ENCODE measurements at places on chromosomes 1 and 21.

DNA sequence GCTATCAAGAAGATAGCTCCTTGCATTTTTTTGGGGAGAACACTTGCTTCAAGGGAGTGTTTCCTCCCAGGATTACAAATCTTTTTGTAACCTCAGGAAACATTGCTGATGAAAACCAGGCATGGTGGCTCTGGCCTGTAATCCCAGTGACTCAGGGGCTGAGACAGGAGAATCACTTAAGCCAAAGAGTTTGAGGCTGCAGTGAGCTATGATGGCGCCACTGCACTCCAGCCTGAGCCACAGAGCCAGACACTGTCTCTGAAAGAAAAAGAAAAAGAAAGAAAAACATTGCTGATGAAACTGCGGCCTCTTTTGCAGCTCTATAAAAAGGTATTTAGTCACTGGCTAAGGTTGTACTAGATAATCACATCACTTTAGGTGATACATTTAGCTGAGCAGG, 7.3 kb downstream of the RNU1-2 start:
- DNase-seq = no peak

- DNase-seq = no peak
These were observed 70.2 kb downstream of the TRIM11 start for GRCh38 chr1:228336308-228337030.

DNA sequence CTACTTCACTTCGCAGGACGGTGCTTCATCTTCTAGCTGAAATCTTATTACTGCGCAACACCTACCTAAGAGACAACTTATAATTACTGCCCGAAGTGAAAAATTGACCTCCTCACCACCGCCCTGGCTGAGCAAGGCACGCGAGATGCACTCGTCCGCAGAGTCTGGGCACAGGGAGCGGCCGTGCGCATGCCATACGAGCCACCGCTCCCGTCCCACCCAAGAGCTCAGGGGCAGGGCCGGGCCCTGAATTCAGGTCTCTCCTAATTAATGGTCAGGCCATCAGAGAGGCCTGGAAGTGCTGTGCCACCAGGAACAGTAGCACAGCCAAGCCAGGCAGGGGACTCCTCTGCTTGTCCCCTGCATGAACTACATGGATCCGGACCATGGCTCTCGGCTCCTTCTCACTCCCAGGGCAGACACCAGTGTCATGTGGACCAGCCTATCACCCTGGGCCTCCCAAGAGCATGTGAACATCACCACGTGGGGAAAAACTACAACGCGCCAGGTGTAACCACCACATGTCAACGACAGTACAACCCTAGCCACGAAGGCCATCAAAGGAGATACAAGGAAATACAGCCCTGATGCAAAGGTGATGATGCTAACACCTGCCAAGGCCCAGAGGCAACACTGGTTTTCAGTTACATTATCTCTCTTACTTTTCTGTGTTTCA, 11.5 kb downstream of the RIPK4 start:
- DNase-seq = no peak

DNA sequence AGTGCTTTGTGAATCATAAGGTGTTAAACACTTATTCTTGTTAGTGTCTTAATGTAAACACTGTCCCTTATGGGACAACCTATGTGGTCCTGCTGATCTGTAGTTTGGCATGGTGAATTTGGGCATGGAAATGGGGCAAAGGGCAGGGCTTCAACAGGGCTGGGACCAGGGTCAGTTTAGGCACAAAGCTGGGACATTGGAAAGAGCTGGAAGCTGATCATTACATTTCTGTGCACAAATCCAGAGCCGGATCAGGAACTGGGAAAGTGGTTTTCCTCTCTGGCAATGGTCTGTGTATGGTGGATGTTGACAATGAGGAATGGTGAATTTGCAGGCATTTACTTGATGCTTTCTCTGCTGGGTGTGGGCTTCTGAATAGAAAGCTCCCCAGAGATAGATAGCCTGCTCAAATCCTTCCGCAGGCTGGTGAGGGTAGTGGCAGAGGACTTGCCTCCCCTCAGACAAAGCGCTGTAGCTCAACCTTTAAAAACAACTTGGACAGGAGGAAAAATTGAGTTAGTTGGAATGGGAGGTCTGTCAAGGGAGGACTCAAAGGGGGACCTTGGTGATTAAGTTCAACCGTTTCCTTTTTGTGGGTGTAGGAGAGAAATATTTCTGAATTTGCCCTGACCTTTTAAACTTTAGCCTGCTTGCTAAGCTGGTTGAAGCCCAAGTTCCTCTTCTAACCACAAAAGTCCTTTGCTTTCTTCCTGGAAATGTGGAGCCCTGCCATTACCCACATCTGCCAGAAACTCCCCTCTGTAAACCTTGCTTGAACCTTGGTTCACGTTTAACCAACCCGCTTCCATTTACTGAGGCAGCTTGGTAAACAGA, 35.3 kb downstream of the HLX start:
- no peak for DNase-seq

DNA sequence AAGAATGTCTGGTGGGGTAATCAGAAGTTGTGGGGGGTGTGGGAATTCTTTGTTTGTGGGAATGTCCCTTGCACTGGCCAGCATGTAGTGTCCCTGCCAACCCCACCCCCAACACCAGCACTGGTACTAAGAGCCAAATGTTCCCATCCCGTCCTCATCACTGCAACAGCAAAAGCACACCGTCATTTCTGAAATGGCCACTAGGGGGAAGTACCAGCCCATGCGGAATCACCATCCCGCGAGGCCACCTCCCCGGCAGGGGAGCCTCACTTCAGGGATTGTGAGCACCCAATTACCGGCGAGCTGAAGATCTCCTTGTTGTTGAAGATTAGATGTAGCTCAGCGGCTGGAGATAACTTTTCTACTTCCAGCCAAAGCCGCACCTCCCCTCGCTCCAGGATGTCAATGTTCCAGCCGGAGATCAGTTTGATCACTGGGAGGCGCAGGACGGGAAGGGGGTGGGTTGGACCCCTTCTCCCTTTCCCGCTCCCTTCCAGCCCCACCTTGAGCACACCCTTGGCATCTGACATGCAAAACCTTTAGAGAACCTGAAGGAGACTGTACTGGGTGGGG, 41.0 kb downstream of the MYOM3 start:
- peak; percentile 70 for DNase-seq

GRCh38 chr1:36731226-36732014, 248.7 kb upstream of the CSF3R start:
- no peak for DNase-seq

DNA sequence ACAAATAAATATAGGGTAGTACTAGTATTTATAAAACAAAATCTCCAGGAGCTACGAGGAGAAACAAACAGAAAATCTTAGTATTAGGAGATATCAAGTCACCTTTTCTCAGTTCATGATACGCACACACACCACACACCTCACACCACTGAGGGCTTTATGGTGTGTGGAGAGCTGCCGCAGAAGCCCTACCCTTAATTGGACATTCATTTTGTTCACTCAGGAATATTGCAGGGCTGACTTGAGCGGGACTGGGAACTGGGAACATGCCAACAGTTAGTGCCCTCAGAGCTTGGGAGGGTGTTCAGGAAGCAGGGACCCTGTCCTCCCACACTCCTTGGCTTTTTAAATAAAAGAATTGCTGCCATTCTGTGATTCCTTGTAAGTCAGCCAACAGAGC, 386.8 kb downstream of the RYR2 start:
- no peak for DNase-seq

GRCh38 chr1:187270256-187270655, 441.5 kb downstream of the PLA2G4A start:
- DNase-seq = no peak

DNA sequence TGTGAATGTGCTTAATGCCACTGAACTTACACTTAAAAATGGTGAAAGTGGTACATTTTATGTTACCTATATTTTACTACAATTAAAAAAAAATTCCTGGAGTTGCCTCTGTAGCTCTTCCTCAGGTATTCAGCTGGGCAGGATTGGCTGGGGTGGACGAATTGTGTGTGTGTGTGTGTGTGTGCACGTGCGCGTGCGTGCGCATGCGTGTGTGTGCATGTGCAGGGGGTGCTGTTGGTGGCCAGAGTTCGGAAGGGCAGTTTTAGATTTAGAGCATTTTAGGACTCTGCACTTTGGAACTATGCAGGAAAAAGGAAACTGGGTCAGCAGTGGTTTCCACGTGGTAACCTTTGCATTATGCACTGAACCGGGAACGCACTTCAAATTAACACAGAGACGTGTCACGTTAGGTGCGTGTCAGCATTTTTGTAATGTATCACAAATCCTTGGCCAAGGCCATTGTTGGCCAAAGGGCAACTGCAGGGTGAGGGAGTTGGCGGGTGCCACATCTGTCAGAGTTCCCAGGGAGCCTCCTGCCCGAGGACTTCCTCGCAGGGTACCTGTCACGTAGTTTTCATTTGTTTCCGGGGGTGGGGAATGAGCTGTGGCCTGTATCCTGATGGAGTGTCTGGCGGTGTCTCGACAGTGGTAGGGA, 312.8 kb downstream of the CAMTA1 start:
- DNase-seq = no peak

DNA sequence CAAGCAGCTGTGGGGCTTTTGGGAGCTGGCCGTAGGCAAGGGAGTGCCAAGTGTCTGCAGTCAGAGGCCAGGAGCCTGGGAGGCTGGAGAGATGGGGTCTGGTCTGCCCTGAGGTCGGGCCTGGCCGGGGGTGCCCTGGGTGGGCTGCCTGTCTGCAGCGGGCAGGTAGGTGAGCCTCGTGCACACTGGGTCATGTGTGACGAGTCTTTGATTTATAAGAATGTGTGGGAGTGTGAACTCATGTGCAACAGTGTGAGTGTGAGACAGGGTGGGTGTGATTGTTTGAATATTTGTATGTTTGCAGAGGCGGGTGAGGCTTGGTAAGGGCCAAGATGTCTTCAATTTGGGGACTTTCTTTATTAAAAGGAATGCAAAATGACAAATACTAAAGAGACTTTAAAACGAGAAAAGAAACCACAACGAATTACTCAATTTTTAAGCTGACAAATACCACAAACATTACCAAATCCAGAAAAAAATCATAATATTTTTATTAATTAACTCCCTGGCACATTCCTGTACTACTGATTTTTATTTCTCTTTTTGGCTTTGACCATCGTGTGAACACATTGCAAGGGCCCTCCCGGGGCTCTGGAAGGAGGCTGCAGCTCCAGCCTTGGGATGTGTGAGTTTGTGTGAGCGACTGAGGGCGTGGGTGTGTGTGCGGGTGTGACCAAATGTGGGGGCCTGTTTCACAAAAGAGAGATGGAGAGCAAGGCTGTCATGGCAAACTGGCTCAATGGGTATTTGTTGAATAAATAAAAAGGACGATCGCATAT, 110.3 kb upstream of the WNT4 start:
- no peak for DNase-seq

DNA sequence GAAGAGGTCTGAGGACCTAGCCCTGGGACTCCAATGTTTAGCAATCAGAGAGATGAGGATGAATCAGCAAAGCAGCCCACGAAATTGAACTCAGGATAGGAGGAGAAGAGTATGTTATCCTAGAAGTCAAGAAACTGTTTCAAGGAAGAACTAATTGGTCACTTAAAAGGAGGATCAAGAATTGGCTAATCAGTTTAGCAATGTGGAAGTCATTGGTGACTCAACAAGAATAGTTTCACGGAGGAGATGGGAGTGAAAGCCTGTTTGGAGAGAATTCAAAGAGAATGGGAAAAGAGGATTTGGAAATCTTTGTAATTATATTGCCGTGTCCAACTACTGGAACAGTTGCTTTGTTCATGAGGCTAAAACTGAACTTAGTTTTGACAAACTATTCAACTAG, 7.4 kb downstream of the HMCN1 start:
- no peak for DNase-seq

DNA sequence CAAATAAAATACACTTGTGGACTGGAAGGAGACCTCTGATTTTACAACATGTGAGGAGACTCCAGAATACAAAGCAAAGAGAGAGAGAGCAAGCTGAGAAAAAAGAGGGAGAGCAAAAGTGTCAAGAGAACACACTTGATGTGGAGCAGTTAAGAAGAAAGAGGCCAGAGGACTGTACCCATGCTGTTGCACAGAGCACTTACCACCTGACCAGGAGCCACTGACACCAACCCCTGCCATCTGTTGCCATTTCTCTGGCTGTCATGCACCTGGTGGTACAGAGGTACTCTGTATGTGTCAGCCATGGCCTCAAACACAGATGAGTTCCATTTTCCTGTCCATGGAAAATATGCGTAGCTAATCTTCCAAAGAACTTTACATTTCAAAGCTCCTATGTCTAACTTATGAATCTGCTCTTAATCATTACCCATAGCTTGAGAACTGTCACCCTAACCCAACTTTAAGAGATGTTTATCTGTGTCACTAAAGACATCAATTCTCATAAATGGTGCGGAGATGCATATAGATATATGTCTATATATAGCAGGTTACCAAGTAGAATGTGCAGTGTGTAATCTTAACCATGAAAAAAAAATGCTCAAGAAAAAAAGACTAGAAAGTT, 32.8 kb upstream of the ABCD3 start:
- no peak for DNase-seq

DNA sequence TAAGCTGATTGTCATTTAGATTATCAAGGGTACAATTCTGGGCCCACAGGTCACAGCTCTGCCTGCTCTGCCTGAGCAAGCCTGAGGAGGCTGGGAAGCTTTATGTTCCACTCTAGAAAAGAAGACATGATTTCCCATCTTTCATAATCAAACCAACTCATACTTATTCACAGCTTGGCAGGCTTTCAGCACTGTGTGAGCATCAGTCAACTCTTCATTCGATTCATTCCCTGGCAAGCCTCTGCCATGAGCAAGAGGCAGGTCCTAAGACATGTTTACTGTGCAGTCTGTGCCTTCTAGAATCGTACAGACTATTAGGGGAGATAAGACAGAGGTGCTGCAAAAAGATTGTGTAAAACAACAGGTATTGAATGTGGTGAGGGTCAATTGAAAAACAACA, 24.5 kb upstream of the KIRREL1 start:
- no peak for DNase-seq

GRCh38 chr1:205669341-205670149, 10.8 kb downstream of the SLC45A3 start:
- DNase-seq = no peak

DNA sequence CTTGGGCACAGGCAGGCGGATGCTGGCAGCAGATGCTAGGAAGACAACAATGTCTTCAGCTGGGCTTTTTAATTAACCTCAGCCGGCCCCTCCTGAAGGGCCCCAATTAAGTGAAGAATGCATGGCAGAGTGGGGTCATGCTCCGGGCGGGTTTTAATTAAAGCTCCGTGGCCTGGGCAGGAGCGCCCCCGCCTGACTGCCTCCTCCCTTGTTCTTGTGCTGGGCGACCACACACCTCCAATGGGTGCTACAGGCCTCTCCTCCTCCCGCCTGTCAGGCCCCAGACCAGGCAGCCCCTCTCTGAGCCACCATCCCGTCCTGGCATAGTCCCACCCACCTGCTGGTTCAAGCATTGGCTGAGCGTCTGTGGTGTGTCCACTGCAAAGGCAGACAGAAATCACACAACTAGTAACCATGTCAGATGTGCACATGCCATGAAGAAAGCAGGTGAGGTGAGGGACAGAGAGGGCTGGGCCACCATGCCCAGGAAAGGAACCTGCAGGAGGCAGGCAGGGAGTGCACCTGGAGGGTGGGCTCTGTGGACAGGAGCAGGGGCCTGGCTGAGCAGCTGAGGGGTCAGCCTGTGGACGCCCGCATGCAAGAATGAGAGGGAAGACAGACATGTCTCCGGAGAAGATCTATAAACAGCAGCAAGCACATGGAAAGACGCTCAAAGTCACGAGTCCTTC, 8.5 kb upstream of the ARF1 start:
- no peak for DNase-seq

GRCh38 chr1:7761103-7761502, 10.0 kb upstream of the VAMP3 start:
- no peak for DNase-seq

Data from stimulated activated CD4-positive, alpha-beta T cell treated with anti-CD3 and anti-CD28 coated beads, TNF-alpha, amount 100 ng/mL, for 24 hours (primary cell).